NCI-H1092 (cell line): ENCODE measurements at places on chromosomes 12 and 14.

DNA sequence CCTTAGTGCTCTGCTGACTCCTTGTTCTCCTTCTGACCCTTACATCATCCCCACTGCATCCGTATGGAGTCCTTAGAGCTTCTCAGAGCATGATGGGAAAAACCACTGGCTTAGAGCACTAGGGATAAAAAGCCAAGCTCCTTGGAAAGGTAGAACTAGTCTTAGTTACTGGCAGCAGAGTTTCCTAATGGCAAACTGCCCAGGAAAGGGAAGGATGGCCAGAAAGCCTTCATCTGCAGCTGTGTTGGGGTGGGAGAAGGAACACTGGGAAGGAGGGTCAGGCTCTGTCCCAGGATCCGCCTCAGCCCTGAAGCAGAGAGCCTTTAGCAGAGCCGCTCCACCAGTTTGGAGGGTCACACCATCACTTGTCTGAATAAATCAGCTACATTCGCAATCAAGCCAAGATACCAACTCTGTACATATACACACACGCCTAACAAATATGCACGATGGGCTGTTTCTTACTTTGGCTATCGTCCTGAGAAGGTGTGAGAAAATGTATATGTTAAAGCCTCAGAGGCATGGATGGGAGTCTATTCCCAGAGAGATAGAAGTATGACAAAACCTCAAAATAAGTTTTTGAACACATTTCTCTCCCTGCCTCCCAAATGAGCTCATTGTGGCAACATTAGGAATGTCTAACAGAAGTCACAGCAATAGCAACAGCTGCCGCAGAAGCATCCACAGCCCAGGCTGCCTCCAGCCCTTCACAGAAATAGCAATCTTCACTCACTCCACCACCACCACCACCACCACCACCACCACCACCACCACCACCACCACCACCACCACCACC lies 18.6 kb upstream of the GALNT8 start:
- DNase-seq = no peak

DNA sequence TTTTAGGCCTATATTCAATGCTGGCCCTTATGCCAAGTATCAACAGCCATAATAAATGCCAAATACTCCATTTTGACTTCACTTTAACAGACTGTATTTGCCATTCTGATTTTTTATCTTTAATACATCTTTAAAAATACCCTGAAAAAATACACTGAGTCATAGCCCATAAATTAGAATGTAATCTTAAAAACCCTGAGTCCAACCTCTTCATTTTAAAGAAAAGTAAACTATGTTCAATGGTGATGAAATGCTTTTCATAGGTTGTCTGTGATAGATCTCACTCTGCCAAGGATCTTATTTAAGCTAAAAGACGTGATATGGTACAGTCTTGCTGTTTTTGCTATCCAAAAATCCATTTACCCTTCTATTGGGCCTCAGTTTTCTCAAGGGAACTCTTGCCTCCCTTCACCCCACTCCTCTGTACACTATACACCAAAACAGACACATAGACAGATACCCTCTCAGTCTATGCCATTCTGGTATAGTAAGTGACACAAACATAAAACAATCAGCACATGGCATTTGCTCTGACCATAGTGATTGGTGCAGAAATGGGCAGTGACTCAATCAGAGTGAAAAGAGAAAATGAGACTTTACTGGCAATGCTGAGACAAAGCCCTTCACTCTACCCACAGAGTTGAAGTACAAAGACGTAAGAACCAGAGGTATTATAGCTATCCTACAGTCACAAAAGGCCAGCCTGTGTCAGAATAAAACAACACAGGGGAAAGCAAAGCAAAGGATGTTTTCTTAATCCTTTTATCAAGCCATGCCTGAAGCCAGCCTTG lies 49.1 kb downstream of the BTG1 start:
- no peak for DNase-seq

GRCh38 chr14:29846339-29847055 lies 81.2 kb downstream of the PRKD1 start:
- no peak for DNase-seq

DNA sequence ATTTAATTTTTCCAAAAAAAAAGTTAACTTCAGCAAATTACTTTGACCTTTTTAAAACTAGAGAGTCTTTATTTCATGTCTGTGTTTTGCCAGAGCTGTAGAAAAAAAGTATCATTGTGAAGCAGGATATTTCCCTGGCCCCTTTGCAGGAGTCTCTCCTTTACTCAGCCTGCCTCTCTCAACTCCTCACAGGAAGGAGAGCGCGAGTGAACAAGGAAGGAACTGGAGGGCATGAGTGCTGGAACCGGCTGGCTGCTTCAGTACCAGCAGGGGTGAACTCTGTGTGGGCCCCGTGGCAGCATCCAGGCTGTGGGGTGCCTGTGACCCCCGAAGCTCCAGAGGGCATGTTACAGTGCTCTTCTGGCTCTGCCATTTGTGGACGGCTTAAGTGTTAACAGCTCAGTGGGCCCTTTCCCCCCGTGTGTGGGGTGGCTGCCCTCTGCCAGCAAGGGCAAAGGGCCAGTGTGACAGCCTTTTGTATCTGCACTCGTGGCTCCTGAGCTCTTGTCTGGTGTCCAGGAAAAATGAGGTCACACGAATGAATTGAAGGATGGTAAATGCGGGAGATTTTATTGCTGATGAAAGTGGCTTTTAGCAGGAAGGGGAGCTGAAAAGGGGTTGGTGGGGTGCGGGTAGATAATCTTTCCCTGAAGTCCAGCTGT lies 76.6 kb upstream of the KCNH3 start:
- DNase-seq = no peak

GRCh38 chr12:43578782-43579181 lies 26.8 kb upstream of the ADAMTS20 start:
- DNase-seq = no peak

DNA sequence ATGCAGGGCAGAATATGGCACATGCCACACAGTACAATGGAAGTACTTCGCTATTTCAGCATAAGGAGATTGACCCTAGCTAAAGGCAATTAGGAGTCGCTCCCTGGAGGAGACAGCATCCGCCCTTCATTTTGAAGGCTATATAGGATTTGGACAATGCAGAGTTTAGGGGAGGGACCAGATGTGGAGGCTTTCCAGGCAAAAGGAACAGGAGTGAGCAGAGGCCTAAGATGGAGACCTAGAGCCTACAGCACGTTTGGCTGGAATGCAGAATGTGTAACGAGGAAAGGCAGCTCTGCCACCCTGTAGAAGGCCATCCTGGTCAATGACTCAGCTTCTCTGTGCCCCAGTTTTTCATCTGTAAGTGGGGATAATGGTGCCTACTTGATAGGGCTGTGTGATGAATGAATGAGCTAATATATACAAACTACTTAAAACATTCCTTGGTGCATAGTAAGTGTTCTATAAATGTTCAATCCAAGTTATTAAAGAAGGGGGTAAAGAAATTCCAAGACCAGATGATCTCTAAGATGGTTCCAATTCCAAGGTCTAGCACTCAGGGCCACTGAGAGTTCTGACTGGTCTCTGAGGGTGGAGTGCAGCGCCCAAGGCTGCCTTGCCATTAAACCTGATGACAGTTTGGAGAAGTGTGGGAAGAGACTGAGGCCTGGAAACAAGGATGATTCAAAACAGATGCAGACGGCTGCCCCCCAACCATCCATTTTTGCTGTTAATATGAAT lies 54.3 kb upstream of the FRMD6 start:
- DNase-seq = no peak
